T-helper 2 cell (primary cell): ENCODE measurements at places on chromosomes 6 and 20.

DNA sequence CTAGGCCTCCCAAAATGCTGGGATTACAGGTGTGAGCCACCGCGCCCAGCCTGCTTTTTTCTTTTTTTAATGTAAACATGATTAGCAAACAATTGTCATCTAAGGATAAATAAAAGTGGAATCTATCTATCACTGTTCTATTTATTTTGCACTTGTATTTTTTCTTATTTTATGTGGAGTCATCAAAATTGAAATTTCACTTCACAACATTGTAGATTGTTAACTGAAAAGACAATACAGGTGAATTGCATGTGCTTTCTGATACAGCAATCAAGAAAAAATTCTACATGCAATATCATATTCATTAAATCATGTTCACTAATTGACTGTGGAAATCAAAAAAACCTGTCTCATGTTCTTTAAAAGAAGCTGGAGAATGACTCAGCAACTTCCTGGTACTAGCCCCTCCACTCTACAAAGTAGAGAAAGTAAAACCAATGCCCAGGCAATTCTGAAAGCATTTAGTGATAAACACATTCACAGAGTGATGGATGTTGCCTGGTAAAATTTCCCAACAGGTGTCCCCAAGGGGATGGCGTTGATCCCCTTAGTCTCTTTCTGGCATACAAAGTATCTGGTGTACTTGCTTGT is 10.7 kb upstream of the RFX6 start:
- DNase-seq = peak; percentile 27

DNA sequence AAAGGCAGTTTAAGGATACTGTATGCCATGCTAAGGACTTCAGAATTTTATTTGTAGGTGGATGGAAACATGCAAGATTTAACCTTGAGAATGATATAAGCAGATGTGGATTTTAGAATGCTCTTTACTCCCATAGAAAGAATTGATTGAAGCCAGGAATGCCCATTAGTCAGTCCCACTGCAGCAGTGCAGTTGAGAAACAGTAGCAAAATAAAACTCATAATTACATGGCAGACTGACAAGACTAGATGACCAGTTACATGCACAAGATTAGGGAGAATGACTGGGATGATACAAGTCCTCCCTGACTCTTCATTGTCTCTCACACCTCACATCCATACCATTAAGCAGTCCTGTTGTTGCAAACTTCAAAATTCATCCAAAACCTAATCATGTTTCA is 83.9 kb downstream of the PDE10A start:
- no peak for DNase-seq

GRCh38 chr6:83592770-83593394 is 80.5 kb downstream of the PRSS35 start:
- DNase-seq = peak; percentile 18

DNA sequence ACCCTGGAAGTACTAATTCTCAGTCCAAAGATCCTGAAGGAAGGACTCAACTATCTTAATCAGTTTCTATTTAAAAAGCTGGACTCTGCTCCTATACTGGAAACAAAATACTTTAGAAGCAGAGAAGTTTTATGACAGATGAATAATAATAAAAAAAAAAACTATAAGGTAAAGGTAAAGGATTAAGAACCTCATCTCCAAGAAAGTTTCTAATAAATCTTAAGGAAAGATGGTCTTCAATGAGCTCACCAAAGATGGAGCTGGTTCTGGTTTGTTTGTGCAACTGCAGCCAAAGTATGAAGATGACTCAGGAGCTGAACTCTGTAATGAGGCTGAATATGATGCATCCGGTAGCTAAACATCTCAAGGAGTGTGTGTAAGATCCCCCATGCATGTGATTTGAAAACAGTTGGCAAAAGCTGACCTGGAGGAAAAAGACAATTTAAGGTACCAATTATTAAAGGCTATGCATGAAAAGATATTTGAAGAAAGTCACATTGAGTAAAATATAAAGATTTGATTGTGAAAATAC is 25.2 kb downstream of the MED23 start:
- DNase-seq = no peak

DNA sequence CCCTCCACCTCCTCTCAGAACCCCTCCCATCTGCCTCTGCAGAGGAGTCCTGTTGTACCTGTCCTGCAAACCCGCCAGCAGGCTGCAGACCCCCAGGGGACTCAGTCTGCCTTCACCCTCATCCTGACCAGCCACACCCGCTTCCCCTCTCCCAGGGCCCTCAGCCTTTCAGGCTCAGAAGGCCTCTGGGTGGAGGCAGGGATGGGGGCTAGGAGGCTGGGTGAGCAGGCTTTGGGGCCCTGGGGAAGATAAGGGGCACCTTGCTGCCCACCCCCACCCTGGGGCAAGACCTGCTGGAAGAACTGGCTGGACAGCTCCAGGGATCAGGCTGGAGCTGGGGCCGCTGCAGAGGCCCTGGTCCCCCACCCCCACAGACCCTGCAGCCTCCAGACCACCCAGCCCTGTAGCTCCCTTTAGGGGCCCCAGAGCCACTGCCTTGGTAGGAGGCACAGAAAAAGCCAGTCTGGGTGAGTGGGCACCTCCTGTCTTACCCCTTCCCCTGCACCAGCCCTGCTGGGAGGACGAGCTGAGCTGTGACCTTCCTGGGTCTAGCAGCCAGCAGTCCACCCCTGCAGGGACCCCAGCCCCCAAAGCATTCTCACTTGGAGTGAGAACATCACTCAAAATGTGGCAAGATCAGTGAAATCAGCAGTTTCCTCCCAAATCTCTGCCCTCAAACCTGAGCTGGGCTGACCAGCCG is 5.2 kb downstream of the TEAD3 start:
- no peak for DNase-seq
